NCI-H345 (cell line): ENCODE measurements at places on chromosomes 11 and 22.

DNA sequence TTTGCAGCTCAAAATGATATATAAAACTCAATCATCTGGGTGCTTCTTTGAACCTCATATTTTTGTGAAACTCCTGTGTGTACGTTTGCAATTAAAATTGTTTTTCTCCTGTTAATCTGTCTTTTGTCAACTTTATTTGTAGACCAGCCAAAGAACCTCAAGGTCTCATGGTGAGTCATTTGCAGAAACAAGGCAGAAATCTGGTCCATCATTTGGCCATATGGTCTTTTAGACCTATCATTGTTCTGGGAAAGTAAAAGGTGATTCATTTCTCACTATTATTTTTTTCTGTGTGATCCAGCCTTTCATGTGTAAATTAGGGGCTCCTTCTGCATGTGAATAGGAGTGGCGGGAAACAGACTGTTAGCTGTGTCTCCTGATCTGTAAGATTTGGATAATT, 399.1 kb upstream of the DDI1 start:
- DNase-seq = no peak

DNA sequence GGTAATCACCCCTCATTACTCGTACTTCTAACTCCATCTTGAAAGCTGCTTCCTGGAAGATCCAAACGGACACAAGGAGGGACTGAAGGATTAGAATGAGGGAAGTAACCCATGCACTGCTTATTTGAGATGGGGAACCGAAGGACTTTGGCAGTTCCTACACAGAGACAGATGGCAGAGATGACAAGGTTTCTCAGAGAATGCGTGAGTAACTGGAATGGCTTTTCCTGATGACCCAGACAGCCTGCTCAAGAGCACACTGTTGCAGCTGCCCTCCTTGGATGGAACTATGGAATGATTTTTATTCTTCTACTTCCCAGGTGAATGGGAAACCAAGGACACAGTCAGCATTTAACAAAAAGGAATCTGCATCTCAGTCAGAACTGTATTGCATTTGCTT, 7.3 kb downstream of the KCNJ11 start:
- no peak for DNase-seq

- no peak for DNase-seq
Measured at GRCh38 chr11:123452794-123453193, 22.7 kb downstream of the GRAMD1B start.

GRCh38 chr11:118988280-118988679, 9.7 kb upstream of the CENATAC start:
- DNase-seq = peak; percentile 73

GRCh38 chr22:41256254-41257253, 15.8 kb upstream of the CHADL start:
- DNase-seq = no peak

DNA sequence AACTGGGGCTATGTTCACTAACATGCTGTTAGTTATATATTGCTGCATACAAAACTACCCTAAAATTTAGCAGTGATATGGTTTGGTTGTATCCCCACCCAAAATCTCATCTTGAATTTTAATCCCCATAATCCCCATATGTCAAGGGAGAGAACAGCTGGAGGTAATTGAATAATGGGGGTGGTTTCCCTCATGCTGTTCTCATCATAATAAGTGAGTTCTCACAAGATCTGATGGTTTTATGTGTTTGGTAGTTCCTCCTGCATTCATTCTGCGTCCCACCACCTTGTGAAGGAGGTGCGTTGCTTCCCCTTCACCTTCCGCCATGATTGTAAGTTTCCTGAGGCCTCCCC, 10.0 kb upstream of the PATL1 start:
- DNase-seq = no peak

- peak; percentile 45 for DNase-seq
Measured at GRCh38 chr11:28476049-28476448, 367.9 kb downstream of the METTL15 start.

DNA sequence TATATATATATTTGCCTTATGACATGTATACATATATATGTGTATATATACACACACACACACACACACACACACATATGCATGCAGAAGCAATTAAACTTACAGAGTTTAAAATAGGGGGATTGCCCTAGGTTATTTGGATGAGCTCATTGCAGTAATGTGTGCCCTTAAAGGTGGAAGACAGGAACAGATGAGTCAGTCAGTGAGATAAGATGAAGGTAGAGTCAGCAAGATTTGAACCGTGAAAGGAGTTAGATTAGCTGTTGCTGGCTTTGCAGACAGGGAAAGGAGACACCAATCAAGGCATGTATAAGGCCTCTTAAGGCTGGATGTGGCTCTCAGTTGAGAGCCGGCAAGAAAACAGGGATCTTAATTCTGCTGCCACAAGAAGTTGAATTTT, 902.4 kb upstream of the RAG2 start:
- DNase-seq = no peak

GRCh38 chr11:62020661-62021060, 53.2 kb upstream of the FTH1 start:
- DNase-seq = no peak

DNA sequence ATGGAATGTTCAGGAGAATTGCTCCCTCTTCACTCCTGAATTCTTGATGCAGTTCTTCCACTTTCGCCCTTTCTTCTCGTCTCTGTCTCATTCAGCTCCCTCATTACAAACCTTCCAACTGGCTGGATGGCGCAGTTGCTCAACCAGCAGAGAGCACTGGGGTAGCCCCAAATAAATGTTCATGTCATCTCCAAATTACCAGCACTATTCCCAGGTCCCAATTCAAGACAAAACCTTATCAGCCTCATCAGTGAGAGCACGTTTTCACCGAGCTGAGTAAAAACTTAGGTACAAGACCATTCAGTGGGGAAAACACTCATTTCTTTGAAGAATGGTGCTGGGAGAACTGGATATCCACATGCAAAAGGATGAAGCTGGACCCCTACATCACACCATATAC, 120.0 kb downstream of the MED15 start:
- DNase-seq = no peak

GRCh38 chr11:2913019-2913431, 16.2 kb downstream of the PHLDA2 start:
- DNase-seq = no peak

- no peak for DNase-seq
Measured at GRCh38 chr11:57338142-57338541, at the start of gene P2RX3. Gene P2RX3 (plus strand): TSS chr11:57338352. CDS start chr11:57338551, 199 bp downstream.

DNA sequence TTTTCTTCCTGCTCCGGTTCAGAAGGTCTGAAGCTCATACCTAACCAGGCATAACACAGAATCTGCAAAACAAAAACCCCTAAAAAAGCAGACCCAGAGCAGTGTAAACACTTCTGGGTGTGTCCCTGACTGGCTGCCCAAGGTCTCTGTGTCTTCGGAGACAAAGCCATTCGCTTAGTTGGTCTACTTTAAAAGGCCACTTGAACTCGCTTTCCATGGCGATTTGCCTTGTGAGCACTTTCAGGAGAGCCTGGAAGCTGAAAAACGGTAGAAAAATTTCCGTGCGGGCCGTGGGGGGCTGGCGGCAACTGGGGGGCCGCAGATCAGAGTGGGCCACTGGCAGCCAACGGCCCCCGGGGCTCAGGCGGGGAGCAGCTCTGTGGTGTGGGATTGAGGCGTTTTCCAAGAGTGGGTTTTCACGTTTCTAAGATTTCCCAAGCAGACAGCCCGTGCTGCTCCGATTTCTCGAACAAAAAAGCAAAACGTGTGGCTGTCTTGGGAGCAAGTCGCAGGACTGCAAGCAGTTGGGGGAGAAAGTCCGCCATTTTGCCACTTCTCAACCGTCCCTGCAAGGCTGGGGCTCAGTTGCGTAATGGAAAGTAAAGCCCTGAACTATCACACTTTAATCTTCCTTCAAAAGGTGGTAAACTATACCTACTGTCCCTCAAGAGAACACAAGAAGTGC, 661 bp upstream of the MALAT1 start:
- DNase-seq = peak; percentile 69

GRCh38 chr11:7332451-7332850, 80.7 kb downstream of the SYT9 start:
- DNase-seq = peak; percentile 47

DNA sequence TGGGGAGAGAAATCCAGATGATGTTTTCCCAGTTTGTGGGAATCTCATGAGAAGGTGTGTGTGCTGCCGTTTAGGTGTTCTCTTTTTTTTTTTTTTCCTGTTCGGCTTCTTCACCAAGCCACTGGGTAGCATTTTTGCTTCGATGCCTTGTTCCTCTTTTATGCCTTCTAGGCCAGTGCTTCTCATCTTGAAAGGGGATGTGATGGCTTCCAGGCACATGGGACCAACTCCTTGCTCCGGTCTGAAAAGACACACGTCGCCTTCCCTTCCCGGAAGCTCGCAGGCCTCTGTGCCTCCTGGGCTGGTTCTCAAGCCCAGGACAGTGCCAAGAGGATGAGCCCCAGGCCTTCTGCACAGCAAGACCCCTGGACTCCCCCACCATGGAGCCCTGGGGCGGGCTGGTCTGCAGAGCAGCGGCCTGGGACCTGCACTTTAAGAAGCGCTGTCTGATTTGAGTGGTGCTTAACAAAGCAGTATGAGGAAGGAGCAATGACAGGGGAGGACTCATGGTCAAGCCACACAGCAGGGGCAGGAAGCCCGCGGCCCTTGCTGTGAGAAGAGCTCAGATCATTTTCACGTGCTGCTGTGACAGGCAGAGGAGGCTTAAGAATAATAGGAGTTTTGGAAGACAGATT, 158.8 kb downstream of the MPPED1 start:
- DNase-seq = no peak

- no peak for DNase-seq
Measured at GRCh38 chr11:30583476-30584280, 2.5 kb downstream of the MPPED2 start.

- DNase-seq = no peak
Measured at GRCh38 chr22:37747080-37747714, 50.3 kb downstream of the TRIOBP start.

DNA sequence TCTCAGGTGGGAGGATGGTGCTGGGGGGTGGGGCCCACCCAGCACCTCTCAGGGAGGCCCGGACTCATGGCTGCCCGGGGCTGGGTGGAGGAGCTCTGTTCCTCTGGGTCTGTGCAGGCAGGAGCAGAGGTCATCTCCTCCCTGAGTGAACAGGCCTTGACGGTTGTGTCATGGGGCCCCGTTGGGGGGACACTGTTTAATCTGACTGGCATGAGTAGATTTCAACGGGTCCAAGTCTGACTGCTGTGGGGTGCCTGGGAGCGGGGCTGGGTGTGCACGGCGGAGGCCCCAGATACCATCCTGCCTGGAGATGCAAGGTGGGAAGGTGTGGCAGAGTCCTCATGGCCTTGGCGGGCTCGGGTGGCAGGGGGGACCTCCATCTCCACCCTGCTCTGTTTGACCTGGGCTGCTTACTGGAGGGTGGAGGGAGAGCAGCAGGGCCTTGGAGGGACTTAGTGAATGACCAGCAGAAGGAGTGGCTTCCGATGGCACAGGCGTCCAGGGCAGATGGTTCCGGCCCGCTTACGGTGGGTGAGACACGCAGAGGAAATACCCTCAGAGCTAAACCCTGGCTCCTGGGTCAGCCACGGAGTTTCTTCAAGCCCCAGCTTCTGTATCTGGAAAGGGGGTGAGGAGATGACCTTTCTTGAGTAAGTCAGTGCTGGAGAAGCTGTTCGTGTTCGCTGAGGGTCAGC, 48.7 kb downstream of the SMIM38 start:
- DNase-seq = no peak

DNA sequence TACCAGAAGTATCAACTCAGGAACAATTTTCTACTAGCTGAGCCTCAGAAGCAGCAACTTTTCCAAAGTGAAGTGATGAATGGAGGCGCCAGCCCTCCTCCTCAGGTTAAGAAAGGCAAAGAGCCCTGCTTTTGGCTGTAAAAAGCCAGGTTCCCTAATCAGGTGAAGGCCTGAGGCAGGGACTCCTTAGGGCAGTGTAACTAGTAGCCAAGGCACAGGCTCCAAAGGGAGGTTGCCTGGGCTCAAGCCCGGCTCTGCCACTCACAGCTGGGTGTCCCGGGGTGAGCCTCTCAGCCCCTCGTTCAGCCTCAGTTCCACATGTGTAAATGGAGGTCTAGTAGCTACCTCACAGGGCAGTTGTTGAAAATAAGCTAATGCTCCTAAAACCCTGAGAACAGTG, 19.5 kb downstream of the TSKU start:
- DNase-seq = no peak

DNA sequence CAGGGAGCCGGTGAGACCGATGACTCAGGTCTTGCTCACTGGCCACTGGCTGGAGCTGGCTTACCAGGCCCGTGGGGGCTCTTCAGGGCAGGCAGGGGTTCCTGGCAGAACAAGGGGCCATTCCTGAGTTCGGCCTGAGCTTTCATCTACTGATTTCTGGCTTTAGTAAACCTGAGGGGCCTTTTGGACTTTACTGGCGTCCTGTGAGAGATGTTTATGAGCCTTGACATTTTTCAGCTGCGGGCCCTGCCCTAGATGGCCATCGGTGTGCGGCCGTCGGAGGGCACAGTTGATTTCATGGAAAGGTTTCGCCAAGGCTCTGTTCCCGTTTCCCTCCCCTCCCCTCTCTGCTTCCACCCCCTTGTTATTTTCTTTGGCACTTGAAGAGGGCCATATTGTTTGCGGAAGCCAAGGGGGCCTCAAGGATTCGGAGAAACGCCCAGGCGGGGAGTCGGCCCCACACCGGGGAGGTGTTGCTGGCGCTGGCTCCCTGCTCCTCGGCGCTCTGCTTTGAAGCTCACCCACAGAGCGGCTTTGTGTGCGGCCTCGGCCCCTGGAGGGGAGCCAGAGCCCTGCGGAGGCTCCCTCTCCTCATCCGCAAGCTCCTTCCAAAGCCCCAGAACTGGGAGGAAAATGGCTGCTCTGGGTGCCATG, 17.7 kb downstream of the ELF5 start:
- DNase-seq = peak; percentile 72

DNA sequence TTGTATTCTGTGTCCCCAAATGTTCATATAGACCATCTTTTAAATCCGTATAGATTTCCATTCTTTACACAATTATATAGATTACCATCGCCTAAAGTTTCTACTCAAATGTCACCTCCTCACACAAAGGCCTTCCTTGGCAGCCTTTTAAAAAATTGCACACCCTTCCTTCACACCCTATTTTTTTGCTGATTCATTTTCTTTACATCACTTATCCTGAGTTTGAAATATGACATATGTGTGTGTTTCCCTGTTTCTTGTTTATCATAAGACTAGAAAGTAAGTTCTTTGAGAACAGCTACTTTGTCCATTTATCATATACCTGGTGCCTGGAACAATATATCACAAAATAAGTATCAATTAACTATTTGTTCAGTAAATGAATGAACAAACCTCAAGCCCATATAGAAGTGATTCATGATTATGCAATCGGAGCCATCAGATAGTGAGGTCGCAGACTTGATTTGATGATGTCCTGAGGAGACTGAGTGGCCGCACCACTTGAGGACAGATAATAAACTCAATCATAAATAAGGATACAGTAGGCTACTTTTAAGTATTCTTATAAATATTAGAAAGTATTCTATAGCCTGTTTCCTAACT, 327.4 kb upstream of the ZC3H12C start:
- no peak for DNase-seq

- DNase-seq = no peak
Measured at GRCh38 chr11:32028201-32028600, 62.7 kb upstream of the RCN1 start.

DNA sequence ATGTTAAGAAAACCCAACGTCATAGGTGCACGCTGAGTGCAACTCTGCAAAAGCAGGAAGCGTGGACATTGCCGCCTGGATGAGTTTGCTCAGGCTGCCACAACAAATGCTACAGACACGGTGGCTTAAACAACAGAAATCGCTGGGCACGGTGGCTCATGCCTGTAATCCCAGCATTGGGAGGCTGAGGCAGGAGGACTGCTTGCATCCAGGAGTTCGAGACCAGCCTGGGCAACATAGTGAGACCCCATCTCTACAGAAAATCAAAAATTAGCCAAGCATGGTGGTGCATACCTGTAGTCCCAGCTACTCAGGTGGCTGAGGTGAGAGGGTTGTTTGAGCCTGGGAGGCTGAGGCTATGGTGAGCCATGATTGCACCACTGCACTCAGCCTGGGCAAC, 13.4 kb upstream of the PGA3 start:
- no peak for DNase-seq

- no peak for DNase-seq
Measured at GRCh38 chr11:95760941-95761340, 28.6 kb downstream of the FAM76B start.
